ENCODE measurements at places on chromosomes 5 and 9.

DNA sequence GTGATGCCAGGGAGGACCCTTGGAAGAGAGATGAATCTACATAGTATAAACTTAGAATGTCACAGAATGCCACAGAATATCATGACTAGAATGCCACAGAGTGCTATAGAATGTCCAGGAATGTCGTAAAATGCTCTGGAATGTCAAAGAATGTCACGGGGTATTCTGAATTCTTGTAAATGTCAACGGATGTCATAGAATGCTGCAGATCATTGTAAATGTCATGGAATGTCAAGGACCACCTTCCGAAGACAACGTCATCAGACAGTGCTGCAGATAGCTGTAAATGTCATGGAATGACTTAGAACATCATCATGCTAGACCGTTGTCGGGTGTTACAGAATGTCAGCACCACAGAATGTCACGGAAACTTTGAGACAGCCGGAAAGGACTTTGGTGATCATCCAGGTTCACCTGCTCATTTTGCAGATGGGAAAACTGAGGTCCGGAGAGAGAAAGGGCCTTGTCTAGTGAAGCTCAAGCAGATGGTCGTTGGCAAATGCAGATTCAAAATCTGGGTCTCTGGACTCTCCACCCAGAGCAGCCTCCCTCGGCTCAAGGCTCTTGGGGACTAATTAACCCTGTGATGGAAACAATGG lies 117.1 kb downstream of the LHX2 start:
- DNase-seq, result no peak

GRCh38 chr5:16791904-16792597 lies 144.0 kb downstream of the MYO10 start:
- DNase-seq, result no peak

DNA sequence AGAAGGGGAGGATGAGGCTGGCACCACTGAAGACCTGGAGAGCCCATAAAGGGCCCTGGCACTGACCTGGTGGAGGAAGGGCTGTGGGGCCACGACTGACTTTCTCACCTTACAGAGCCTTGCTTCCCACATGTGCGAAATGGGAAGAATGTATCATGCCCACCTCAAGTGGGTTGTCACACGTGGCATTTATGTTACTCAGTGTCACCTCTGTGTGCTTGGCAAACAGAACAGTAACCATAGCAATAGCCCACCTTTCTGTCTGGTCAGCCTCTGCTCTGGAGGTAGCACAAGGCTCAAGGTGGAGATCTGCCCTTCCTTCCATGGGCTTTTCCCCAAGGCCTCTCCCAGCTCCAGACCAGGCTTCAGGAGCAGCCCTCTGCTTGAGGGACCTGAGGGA lies 16.7 kb downstream of the TCF7 start:
- DNase-seq, result no peak

- DNase-seq, result no peak
Observed at GRCh38 chr5:90873033-90873517, 314.5 kb downstream of the ADGRV1 start.

DNA sequence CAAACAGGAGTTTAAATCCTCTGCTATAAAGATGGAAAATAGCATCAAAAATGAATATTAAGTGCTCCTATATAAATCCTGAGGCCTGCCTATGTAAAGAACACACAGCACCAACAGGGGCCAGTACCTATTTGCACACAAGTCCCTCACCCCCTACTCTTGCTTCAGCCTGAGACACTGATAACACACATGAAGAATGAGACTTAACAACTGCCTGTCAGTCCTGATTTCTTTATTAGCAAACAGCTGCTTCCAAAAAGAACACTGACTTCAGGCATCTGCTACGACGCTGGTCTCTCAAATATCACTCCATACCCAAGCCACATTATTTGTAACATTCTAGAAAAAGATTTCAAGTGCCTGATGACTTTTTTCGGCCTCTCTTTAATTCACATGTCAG lies 55.5 kb downstream of the MYO10 start:
- DNase-seq, result no peak

- DNase-seq, result no peak
Observed at GRCh38 chr5:177449140-177450061, 2.8 kb downstream of the PRR7 start.

GRCh38 chr9:127523312-127523851 lies 72.1 kb downstream of the LRSAM1 start:
- no peak for DNase-seq

DNA sequence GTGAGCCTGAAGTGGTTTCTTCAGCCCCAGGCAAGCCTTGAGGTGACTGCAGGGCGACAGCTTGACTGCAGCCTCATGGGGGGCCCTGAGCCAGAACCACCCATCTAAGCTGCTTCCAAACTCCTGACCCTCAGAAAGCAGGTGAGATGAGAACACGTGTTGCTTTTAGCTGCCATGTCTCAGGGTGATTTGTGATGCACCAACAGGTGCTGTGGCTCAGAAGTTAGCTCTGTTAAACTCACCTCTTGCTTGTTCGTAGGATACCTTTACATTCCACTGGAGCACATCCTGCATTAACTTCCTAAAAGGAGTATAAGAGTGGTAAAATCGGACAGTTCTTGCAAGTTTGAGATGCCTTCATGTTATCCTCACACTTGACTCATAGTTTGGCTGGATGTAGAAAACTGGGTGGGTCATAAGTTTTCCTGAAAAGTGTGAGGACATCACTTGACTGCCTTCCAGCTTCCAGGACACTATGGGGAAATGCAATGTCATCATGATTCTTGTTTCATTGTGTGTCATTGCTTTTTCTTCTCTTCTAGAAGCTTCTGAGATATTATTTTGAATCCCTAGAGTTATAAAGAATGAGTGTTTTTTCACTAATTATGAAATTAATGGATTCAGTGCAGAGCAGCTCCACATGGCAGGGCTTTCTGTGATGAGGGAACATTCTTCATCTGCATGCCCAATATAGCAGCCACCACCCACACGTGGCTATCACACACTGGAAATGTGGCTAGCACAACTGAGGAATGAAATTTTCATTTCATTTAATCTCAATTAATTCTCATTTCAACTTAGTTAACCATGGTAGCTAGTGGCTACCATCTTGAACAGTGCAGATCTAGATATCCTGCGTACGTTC lies 92.3 kb downstream of the HSD17B3 start:
- no peak for DNase-seq

- DNase-seq, result no peak
Observed at GRCh38 chr5:123422433-123423277, 548 bp downstream of the CEP120 start.

GRCh38 chr9:131657940-131658339 lies 81.9 kb downstream of the RAPGEF1 start:
- DNase-seq, result no peak

DNA sequence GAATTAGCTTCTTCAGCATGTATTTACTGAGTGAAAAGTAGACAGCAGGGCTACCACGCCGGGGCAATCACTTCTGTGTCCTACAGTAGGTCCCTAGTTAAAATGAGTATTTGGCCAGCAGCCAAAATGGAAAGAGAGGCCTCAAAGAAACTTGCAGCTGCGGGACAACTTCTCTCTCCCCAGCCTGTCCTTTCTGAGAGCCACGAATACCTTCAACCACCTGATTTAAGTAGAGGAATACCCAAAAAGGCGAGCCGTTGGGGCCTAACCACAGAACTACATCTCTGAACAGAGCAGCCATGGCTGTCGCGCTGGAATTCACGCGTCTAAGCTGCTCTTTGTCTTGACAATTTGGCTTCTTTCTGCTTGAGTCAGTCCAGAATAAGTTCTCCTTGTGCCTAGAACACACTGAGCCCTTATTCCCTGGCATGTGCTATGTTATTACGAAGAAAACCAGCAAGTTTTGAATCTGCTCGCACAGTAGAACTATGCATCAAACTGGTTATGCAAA lies 43.8 kb upstream of the GOLPH3 start:
- no peak for DNase-seq

- DNase-seq, result no peak
Observed at GRCh38 chr9:79485258-79485657, 86.5 kb upstream of the TLE4 start.

DNA sequence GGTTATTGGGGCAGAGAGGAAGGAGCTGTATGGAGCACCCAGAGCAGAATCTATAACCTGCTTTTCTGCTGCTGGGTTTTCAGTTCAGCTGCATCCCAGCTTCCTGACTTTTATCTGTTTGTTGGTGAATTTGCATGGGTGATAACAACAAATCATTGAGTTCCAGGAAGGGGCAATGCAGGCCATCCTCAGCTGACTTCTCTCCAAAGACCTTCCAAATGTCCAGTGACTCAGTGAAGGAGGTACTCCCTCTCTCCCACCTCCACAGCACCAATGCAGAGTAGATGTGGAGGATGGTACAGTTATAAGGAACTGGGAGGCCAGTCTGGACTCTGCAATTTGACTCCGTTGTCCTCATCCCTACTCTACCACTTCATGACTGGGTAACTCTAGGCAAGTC lies 1.6 kb upstream of the TXN start:
- no peak for DNase-seq

- no peak for DNase-seq
Observed at GRCh38 chr5:62762503-62762902, 183.9 kb downstream of the LRRC70 start.

DNA sequence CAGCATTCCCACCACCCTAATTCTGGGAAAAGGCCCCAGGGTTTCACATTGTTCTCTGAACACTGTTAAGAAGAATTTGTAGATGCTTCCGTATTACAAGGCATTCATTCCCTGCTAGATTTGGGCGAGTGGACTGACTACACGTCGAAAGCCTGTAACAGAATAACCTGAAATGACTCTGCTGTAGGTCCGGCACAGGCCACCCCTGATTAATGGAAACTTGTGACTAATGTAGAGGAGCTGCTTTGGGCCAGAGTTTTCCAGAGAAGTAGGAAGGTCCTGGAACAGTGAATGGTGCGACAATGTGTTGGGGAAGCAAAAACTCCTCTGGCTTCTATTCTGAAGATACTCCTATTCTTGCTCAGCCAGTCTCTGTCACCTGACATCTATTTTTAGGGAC lies 87.6 kb downstream of the NR3C1 start:
- no peak for DNase-seq

DNA sequence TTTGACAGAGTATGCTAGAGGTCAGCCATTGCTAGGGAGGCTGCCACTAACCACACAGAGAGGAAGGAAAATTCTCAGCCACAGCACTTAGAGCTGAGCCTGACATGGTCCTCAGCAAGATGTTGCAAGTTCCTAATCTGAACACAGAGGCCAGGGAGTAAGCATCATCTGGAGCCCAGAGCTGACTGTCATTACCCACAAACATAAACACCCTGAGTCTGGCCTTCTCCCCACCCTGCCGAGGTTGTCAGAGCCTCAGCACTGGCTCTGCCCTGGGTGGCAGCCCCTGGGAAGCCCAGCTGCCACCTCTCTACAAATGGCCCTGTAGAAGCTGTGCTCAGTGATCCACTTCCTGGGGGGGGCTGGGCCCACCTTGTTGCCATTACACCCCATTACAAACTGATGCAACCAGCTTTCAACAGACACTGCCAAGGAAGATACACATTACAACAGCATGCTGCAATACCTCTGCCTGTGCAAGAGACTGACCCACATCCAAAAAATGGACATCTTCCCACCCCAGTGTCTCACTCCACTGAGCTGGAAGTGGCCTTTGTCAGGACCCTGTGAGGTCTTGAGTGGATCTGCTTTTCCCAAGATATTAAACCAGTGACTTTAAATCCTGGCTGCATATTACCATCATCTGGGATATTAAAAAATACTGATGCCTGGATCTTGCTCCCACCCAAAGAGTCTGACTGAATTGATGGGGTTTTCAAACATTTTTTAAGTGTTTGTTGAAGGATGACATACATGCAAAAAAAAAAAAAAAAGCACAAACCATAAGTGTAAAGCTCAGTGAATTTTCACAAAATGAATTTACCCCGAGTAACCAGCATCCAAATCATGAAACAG lies 33.0 kb downstream of the IRF1 start:
- DNase-seq, result no peak

GRCh38 chr5:54234304-54234933 lies 76.0 kb downstream of the ARL15 start:
- DNase-seq, result no peak

GRCh38 chr5:153718713-153719112 lies 228.2 kb downstream of the GRIA1 start:
- no peak for DNase-seq

- no peak for DNase-seq
Observed at GRCh38 chr5:515273-515836, 8.9 kb downstream of the SLC9A3 start.

DNA sequence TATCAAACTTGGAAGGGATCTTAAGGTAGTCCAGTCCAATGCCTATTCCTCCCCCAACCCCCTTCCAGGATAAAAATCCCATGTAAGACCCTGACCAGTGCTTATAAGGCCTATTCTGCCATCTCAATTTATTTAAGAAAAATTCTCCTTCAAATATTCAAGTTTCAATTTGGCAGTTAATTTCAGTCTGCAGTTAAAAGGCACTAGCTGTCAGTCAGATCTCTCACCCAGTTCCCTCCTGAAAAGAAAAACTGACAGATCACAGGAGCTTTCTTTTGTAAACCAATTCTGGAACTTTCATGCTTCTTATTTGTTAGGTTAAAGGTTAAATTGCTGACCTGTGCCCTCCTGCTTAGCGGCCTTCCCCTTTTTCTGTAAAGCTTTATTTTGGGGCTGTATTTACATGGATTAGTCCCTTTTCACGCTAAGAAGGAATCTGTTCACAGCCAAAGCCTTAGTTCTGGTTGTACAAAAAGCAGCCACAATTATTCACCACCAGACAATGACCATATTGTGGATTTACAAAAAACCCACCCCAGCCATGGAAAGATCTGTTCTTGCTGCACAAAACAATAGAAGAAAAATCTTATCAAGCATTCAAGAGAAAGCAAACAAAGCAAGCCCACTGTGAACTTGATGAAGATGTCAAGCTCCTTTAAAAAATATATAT lies 68.7 kb downstream of the DENND1A start:
- DNase-seq, result no peak
